ENCODE measurements at places on chromosomes 1 and 21.

GRCh38 chr1:103250441-103250861 is 142.1 kb upstream of the COL11A1 start:
- DNase-seq, result no peak

- DNase-seq, result no peak
Observed at GRCh38 chr1:83794384-83794783, 204.5 kb downstream of the TTLL7 start.

- DNase-seq, result no peak
Observed at GRCh38 chr1:178689769-178690168, 35.3 kb upstream of the RALGPS2 start.

DNA sequence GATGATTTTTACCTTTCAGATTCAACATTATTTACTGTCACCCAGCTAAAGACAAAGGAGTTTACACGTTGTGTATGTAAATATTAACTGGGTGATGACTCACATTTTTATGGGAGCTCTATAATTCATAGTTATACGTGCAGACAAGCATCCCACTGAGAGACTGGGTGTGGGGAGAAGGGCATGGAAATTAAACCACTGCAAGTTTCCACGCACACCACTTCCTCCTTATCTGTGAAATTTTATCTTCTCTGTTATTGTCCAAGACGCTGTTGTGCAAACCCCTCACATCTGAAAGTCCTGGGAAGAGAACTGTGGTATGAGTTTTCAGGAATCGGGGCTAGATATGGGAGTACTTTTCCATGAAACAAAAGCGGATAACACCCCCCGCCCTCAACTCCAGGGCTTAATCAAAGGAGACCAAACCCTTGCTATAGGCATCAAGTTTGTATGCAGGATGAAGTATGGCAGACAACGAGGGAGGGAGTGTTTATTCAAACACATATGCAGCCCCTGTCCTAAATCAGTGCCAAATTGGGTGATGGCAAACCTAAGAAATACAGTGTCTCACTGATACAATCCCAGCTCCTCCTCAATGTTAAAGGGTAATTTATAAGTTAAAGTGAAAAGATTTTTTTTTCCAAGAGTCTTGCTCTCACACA is 23.3 kb upstream of the DPT start:
- no peak for DNase-seq

DNA sequence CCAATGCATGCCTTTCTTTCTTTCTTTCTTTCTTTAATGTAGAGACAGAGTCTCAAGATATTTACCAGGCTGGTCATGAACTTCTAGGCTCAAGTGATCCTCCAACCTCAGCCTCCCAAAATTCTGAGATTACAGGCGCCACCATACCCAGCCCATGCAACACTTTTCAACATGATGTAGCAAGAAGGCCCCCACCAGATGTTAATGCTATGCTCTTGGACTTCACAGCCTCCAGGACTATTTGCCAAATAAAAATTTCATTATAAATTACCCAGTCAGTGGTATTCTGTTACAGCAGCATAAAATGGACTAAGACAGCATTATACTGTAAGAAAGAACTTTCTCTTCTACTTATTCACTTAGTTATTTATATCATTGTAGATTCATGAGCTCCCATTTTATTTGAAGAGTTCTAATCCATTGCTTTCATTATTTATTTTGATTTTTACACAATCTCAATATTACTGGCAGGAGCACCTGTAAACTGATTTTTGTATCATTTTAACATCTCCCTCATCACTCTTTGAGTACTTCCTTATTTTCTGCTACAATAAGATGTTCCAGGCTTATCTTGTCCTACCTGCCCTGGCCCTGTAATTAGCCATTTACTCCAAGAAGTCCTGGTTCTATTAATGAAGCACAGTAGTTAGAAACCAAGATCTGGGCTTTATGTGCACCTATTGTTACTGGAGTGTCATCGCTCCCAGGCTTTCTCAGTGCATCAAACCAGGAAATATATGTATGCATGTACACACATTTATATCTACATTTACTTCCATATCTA is 4.8 kb upstream of the RCSD1 start:
- DNase-seq, result no peak

DNA sequence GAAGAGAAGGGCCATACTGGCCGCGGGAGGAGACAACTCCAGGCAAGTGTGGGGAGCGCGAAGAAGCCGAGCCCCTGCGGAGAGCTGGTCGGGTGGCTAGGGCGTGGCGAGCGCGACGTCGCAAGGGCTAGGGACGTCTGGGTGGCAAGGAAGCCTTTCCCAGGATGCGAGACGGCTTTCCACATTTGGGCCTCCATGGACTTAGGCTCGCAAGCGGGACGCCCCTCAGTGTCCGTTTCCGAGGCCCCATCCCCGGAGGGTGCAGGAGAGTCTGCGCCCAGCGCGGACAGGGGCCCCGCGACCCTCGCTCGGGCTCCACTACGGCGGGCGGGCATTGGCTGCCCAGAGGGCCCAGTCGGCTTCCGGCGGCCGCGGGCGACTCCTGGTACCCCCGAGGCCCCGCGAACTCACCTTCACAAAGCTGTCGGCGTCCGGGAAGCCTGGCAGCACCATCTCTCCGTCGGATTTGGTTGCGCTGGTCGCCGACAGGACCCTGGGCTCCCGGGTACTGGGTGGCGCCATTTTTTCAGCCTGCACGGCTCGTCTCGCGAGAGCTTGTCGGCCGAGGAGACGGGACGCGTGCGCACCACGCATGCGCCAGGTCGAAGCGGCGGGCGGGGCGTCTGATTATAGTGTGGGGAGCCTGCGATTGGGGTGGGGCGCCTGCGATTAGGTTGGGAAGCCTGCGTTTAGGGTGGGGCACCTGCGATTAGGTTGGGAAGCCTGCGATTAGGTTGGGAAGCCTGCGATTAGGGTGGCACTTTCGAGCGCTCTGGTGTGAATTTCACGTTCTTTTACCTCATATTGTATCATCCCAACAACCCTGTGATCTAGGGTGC is at the start of gene EXOSC10:
TSS of gene EXOSC10 (minus strand) at position 560 of the 839 bp plus-strand sequence. CDS start at position 522, 38 bp downstream.
- DNase-seq, result peak; percentile 37

GRCh38 chr1:95578462-95578861 is 344.5 kb downstream of the RWDD3 start:
- DNase-seq, result no peak

DNA sequence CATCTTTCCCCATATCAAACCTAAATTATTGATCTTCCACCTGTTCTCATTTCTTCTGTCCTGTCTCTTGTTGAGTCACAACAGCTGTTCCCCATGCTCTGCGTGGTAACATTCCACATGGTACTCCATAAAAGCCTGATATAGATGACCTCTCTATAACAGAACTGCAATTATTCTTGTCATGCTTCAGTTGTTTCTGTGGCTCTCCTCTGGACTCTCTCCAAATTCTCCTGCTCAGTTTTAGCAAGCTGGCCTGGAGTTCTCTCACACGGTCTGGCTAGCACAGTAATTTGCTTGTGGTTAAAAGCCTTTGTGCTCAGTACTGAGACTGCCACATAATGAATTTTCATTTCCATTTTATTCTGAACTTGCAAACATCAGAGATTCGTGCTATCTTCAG is 10.6 kb upstream of the LRRC39 start:
- DNase-seq, result no peak

- no peak for DNase-seq
Observed at GRCh38 chr1:20732071-20732587, 374 bp downstream of the SH2D5 start.

DNA sequence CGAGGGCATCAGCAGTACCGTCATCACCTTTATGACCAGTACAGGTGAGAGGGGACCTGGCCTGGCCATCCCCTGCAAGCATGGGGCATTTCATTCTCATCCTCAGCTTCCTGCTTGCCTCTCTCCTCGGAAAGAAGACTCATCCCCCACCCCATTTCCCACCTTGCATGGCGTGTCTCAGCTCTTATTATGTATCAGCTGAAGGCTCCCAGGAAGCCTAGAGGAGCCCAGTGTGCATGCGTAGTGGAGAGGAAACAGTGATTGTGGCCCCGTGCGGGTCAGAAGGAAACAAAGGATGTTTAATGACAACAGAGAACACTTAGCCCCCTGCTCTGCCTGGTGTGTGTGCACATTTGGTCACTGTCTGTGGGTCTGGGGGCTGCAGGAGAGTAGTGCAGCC is 40.3 kb upstream of the CNTN2 start:
- DNase-seq, result no peak

DNA sequence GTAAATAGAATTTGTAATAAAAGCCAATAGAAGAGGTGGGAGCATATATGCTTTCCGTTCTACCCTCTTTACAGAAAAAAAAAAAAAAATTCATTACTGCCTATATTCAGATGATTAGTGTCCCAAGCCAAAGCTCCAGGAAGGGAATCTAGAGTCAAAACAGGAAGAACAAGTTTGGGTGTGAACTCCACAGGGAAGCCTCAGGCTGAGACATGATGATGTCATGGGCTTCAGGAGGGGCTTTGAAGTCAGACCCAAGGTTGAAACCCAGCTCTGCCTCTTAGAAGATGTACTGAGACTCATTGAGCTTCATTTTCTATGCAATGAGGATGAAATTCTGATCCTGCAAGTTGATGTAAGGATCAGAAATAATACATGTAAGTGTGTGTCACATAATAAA is 250.0 kb upstream of the ADGRL2 start:
- DNase-seq, result no peak

DNA sequence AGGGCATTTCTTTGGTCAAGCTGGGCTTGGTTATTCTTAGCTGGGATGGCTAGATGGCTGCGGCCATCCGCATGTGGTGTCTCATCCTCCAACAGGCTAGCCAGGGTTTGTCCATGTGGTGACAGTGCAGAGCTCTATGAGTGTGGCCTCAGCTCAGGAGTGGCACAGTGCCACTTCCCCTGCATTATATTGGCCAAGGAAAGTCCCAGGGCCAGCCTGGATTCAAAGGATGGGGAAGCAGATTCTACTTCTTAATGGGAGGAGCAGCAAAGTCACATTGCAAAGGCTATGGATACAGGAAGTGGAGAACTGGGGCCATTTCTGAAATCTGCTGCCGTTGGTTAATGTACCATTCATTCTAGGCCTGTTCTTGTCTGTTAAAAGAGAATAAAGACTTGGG is 34.4 kb downstream of the STUM start:
- no peak for DNase-seq

DNA sequence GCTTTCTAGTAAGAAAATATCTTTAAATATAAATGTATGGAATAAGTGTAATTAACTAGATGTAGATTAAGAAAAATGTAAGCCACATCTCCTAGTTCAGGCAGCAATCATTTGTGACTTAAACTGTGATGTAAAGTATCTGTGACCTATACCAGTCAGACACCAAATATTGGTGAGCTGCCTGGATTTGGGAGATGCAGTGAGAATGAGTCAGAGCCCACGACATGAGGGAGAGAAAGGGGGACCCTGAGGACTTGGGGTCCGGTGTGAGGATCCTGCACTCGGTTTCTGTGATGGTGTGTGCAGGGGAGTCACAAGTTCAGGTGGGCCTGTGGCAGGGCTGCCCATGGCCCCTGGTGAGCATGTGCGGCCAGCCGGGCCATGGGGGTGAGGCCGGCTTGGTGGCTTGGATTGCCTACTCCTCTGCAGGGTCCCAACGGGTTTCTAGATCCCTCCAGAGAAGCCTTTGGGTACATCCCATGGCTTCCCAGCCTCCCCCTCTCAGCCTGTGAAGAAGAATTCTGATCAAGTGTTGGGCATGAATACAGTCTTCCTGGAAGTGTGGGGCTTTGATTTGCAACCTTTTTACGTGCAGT is 19.0 kb upstream of the ABCG1 start:
- no peak for DNase-seq

DNA sequence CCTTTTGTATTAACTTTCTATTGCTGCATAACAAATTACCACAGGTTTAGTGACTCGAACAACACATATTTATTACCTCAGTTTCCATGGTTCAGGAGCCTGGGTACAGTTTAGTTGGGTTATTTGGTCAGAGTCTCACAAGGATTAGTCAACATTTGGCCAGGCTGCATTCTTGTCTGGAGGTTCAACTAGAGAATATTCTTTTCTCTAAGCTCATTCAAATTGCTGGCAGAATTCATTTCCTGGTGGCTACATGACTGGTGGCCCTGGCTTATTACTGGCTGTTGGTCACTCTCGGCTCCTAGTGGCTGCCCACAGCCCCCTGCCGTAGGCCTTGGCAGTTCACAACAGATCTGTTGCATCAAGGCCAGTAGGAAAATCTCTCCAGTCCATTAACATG is 81.1 kb upstream of the ADAR start:
- no peak for DNase-seq

DNA sequence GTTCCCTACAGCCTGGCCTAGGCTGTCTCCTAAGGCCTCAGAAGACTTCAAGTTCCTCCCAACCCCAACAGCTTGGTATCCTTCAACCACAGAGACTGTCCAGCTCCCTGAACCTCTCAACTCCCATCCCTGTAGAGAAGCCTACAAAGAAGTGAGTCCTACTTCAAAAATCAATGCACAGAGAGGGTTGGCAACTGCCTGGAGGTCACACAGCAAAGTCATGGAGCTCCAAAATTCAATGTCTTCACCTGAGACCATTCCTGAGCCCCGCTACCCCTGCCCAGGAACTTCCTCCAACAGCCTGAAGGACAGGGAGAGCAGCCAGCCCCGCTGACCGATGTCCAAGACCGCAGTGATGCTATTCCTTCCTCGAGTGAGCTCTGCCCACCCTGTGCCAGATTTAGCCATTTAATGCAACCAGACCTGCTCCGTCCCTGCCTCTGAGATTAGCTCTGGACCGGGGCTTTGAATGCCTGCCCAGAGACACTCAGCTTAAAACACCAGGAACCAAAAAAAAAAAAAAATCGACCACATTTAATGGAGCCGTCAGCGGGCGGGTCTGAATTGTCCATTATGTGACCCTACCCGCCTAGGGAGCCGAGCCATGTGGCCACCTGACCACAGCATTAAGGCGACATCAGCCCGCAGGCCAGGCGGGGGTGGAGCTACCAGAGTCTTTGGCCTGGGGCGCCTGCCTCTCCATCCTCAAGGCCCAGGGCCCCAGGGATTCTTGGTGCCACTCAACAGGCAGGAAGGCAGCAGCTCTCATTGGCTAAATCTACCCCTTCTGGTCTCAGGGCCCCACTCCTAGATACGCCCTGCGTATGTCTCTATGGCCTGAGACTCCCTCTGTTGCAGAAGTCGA is 148.6 kb downstream of the SYF2 start:
- no peak for DNase-seq

DNA sequence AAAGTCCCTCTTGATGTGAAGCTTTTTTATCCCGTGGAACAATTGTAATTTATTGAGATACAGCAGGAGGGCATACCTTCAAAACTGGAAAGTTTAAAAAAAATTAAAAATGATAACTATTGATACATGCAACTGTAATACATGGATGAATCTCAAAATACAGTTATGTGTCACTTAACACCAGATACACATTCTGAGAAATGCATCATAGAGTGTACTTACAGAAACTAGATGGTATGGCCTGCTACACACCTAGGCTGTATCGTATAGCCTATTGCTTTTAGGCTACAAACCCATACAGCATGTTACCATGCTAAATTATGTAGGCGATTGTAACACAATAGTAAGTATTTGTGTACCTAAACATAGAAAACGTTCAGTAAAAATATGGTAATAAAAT is 7.1 kb upstream of the AKNAD1 start:
- no peak for DNase-seq

- no peak for DNase-seq
Observed at GRCh38 chr1:14852291-14852690, 253.8 kb downstream of the KAZN start.

DNA sequence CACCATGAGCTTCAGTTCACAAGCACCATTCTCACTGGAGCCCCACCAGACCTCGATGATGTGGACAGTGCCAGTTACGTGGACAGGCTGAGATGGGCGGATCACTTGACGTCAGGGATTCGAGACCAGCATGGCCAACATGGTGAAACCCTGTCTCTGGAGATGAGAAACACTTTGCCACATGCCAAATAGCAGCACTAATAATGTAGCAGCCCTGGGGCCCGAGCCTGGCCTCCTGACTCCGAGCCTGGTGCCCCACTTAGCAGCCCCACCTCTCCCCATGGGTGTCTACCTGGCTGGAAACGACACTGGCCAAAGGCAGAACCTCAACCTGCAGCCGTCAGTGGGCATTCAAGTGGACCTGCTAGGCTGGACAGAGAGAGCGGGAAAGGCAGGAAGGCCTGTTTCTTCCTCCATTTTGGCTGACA is 129.1 kb downstream of the TOMM20 start:
- DNase-seq, result no peak

Measured in esophagus squamous epithelium (tissue), 5 donors.